ENCODE measurements at places on chromosomes 2 and 18.

DNA sequence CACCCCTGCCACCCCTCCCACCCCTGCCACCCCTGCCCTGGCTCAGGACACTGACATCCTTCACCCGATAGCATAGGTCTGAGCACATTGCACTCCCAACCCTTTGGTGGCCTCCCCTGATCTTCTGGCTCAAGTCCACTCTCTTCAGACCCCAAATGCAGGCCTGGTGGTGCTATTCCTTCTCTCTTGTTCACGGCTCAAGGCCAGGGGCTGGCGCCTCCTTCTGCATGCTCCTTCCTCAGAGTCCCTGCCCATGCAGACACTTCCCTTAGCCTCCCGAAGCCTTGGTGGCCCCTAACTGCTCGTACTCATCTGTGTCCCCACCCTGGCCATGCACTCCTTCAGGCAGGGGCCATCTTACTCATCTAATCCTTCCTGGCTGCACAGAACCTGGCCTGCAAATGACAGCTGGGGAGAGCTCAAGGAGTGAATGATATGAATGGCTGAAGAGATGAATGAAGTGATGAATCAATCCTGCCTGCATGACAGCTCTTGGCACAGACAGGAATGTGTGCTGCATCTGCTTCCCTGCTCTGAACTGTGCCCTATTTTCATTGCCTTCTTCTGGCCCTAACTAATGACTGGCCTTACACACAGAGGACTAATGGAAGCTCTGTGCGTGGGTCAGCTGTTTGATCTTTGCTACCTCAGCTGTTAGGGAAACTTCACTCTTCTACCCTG, 290.8 kb downstream of the DYSF start:
- DNase-seq: no peak

- no peak for DNase-seq
Observed at GRCh38 chr2:24816884-24817283, 23.7 kb downstream of the CENPO start.

DNA sequence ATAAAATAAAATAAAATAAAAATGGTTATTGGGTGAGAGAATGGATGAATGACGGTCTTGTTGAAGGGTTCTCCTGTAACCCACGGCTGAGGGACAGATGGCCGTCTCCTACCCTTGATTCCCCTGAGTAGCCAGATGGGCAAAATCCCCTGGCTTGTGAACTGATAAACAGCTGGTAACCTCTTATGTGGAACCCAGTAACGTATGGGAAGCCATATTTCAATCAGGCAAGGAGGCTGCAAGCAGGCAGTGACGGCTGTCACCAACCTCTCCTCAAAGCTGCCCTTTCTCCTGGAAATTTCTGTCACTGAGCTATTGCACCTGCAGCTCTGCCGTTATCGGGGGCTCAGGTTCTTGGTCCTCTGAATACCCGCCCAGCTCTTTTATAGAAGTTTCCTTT, 165.3 kb upstream of the SMAD2 start:
- DNase-seq: no peak

GRCh38 chr2:23241611-23242245, 143.3 kb upstream of the KLHL29 start:
- no peak for DNase-seq

GRCh38 chr18:62979176-62979575, 263.8 kb downstream of the PHLPP1 start:
- no peak for DNase-seq

DNA sequence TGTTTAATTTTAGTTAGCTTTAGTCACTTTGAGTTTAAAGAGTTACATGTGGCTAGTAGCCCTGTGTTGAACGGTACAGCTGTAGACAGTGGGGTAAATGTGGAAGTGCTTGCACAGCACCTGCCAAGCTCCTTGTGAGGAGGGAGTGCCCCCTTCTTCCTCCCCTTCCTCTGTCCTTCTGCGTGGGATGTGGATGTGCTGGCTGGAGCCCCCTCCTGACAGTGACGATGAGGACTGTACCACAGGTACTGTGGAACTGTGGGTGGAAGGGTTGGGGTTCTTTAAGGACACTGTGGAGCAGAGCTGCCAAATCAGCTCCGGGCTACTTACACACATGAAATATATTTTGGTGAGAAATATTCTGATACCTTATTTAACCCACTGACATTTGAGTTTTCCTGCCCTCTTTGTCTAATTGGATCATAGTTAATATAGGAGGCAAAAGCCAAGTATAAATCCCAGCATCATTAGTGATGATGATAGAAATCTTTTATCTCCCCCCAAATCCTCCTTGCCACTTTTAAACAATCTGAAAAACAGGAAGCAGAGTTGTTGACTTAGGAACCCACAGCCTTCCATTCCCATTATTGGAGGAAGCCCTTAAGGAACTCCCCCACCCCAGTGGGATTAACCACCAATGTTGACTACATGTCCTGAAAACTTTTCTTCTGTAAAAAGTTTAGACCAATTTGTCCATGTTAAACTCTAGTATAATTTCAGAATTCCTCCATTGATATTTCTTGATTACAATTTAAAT, 181.3 kb downstream of the PTPRM start:
- DNase-seq: no peak

DNA sequence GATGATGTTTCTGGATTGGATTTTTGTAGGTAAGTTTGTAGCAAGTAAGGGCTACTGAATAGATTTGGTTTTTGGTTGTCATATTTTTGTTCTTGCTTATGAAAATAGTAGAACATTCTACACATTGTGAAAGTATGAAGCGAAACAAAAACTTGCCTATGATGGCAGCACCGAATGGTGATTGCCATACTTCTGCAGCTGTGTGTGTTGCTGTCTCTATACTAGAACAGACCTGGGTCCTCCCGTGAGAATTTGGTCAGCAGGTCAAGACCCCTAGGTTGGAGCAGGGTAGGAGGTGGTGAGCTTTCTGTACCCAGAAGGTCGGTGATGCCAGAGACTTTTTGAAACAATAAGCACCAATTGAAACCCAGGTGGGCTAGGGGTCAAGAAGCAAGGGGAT, 322.6 kb downstream of the PRKCE start:
- DNase-seq: no peak

GRCh38 chr18:76658627-76659026, 163.6 kb upstream of the ZNF516 start:
- no peak for DNase-seq
